Dermis microvascular lymphatic vessel endothelial cell (primary cell): ENCODE measurements at places on chromosomes 7 and 10. TPM values are rescaled to one million over a fixed set of nuclear protein-coding genes. Genes with fewer than 3 reads are reported as not detected.

EFCAB10 gene
- not detected in 2 replicates for total RNA-seq

UROS gene
- 48.5 and 75.2 TPM in 2 replicates for total RNA-seq

SLC13A1 gene
- total RNA-seq: not detected in 2 replicates

RTKN2 gene
- under 0.01 TPM in 2 replicates for total RNA-seq

GDF2 gene
- not detected in 2 replicates for total RNA-seq

DNA sequence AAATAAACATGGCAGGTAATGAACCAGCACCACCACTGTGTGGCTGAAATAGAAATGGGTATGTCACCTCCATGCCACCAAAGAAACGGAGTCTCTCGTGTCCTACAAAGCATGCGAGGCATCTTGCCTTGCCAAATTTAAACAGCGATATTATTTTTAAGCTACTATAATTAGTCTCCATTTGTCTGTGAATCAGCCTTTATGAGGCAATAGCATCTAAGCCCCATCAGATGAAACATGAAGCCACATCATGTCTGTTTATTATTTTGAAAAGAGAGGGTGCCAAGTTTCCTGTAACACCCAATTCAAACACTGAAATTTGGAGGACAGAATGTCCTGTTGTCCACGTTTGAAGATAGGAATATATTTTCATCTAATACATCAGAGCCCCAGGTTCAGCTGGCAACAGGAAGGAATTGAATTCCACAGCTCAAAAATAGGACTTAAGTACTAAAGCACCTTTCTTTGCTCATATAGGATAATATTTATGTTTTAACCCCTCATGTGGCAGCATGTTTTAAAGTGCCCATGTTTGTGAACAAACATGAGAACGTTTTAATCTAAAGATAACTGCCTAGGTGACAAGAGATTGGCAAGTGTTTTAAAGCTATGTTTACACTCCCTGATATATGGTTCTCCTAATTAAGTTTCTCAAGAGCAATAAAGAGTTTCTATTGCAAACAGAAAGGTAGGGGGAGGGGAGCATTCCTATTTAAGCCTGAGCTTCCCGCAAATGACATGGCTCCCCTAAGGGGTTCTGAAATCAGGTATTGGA lies 86.8 kb downstream of the SORBS1 start:
- DNase-seq: peak; percentile 58

DNA sequence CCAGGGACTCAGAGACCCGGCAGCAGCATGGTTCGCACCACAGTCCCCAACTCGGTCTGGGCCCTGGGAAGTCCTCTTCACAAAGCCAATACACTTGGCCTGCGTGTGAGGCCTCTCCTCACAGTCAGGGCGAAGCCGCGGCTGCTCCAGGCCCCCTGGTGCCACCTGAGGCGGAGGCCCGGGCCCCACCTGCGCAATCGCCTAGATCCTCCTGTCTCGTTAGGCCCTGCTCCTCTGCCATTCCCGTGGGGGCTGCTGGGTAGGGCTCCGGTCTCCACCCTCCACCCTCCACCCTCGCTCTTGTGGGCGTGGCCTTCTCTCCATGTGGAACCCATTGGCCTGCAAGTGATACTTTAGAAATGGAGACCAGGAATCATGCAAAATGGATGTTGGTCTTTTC lies 553.3 kb downstream of the INHBA start:
- no peak for DNase-seq

- no peak for DNase-seq
These were observed 35.3 kb upstream of the PDZD8 start for GRCh38 chr10:117410557-117410956.

DNA sequence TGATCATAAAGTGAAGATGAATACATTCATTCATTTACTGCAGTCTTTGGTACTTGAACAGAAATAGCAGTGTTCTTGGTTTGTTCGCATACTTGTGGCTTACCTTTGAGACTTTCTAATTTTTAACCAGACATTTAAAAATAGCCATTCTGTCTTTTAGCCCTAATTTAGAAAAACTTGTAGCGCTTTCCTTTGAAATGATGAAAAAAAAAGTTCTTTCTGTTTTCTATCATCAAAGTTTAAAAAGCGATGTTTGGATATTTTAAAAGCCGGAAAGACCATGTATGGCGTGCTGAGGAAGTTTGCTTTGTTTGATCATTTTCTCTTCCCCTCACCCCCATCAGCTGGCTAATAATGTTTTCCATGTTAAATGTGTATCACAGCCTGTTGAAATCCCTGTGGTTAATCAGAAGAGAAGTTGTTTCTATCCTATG lies 116.3 kb downstream of the CUX1 start:
- no peak for DNase-seq

GRCh38 chr7:148697256-148698006 lies 1.3 kb upstream of the CUL1 start:
- peak; percentile 78 for DNase-seq
